Left lung (tissue), 14 donors: ENCODE measurements at places on chromosomes 1 and 21. TPM values are rescaled to one million over a fixed set of nuclear protein-coding genes. Genes with fewer than 3 reads are reported as not detected.

The MOV10 gene
- 81.3 TPM for polyA plus RNA-seq

The DMBX1 gene
- 0.04 TPM for polyA plus RNA-seq

- no peaks in the 10 kb centered on the region for H3K36me3 ChIP-seq
- H3K4me3 ChIP-seq = no peak overlapping the region
Measured at GRCh38 chr1:221723018-221723847, 18.7 kb downstream of the DUSP10 start.

- H3K4me1 ChIP-seq = peaks cover 57% of the 10 kb centered on the region
- no peak for DNase-seq
- no peaks in the 10 kb centered on the region for H3K27me3 ChIP-seq
Measured at GRCh38 chr1:229624521-229625070, 1.3 kb downstream of the TAF5L start.

DNA sequence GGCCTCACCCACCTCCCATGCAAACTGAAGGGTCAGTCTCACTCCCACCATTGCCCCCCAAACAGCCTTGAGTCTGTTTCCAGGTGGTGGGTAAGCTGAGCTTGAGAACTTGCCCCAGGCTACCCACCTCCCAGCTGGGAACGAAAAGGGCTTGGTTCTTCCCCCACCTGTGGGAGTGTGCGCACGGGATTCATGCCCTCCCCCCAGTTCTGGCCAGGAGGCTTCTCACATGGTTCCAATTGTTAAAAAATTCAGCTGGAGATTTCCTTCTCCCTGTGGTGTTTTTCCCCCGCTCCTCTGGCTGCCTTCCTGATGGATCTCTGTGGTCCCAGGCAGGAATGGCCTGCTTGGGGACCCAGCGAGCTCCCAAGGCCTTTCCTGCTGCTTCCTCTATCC lies 81.8 kb upstream of the C21orf91 start:
- H3K36me3 ChIP-seq = no peaks in the 10 kb centered on the region
- H3K27ac ChIP-seq = no peak overlapping the region
- peaks cover 6% of the 10 kb centered on the region for H3K4me1 ChIP-seq
- no peak for DNase-seq
- H3K27me3 ChIP-seq = no peaks in the 10 kb centered on the region

GRCh38 chr1:184610876-184611595 lies 143.6 kb downstream of the EDEM3 start:
- no peak overlapping the region for H3K4me3 ChIP-seq
- no peaks in the 10 kb centered on the region for H3K36me3 ChIP-seq
- H3K27ac ChIP-seq = peak overlapping the region; percentile 4
- no peak for DNase-seq
- H3K4me1 ChIP-seq = no peaks in the 10 kb centered on the region

GRCh38 chr1:169521226-169521625 lies 35.5 kb upstream of the SLC19A2 start:
- no peak overlapping the region for H3K27ac ChIP-seq
- no peak overlapping the region for H3K4me3 ChIP-seq

DNA sequence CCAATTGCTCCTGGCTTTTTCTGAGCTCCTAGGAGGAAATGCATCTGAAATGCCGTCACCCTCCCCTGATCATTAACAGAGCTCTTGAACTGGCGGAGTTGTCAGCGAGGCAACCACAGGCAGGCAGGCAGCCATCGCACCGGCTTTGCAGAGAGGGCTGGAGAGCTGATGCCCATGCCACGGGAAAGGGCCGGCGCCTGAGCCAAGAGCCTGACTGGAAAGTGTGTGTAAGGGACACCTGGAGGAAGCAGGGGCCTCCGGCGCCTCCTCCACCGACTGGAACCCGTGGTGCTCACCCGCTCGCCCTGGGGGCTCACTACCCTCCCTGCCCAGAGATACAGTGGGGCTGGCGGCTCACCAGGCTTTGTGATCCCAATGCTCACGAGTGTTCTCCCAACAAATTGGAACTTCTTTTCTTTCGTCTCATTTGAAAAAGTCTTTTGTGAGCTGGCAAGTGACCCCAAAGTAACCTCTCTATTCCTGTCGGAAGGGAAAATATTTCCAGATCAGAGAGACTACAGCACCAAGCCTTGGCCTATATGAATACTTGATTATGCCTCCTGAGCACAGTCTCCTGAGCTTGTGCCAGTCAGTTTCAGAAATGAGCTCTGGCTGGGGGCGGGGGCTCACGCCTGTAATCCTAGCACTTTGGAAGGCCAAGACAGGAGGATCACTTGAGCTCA lies 97.7 kb upstream of the SLC25A33 start:
- peak; percentile 80 for DNase-seq
- H3K4me1 ChIP-seq = no peaks in the 10 kb centered on the region
- H3K27me3 ChIP-seq = no peaks in the 10 kb centered on the region
- no peak overlapping the region for H3K4me3 ChIP-seq
- H3K27ac ChIP-seq = peak overlapping the region; percentile 76
- no peaks in the 10 kb centered on the region for H3K36me3 ChIP-seq

- no peaks in the 10 kb centered on the region for H3K36me3 ChIP-seq
- H3K4me1 ChIP-seq = no peaks in the 10 kb centered on the region
- H3K27me3 ChIP-seq = no peaks in the 10 kb centered on the region
- H3K4me3 ChIP-seq = no peak overlapping the region
- H3K27ac ChIP-seq = no peak overlapping the region
- no peak for DNase-seq
Measured at GRCh38 chr1:55352811-55353180, 137.6 kb upstream of the USP24 start.

- peak overlapping the region; percentile 99 for H3K27ac ChIP-seq
- H3K36me3 ChIP-seq = no peaks in the 10 kb centered on the region
- no peaks in the 10 kb centered on the region for H3K27me3 ChIP-seq
- no peak for DNase-seq
Measured at GRCh38 chr1:183024317-183025009, 1.2 kb downstream of the LAMC1 start.

DNA sequence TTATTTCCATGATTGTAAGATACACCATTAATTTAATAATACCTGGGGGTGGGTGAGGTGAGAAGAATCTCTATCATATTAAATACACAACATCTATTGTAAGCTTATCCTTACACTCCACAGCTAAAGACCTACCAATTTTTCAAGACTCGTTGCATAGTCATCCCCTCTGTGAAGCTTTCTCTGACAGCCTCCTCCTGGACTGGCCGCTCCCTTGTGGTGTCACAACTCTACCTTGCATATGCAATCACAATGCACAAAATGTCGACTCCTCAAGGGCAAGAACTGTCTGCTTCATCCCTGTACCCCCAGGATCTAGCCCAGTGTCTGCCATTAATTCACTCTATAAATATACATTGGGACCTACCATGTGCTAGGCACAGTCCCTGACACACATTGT lies 2.4 kb upstream of the PTGFRN start:
- peaks cover 10% of the 10 kb centered on the region for H3K4me1 ChIP-seq
- no peaks in the 10 kb centered on the region for H3K27me3 ChIP-seq
- DNase-seq = no peak
- H3K4me3 ChIP-seq = no peak overlapping the region
- no peaks in the 10 kb centered on the region for H3K36me3 ChIP-seq

GRCh38 chr1:147479864-147480564 lies 61.3 kb upstream of the BCL9 start:
- no peaks in the 10 kb centered on the region for H3K4me1 ChIP-seq
- no peaks in the 10 kb centered on the region for H3K27me3 ChIP-seq
- no peak for DNase-seq
- H3K27ac ChIP-seq = no peak overlapping the region
- no peaks in the 10 kb centered on the region for H3K36me3 ChIP-seq
- no peak overlapping the region for H3K4me3 ChIP-seq

GRCh38 chr21:41393876-41394465 lies 32.1 kb upstream of the MX1 start:
- H3K4me1 ChIP-seq = no peaks in the 10 kb centered on the region
- no peaks in the 10 kb centered on the region for H3K27me3 ChIP-seq
- no peak for DNase-seq
- no peak overlapping the region for H3K4me3 ChIP-seq

DNA sequence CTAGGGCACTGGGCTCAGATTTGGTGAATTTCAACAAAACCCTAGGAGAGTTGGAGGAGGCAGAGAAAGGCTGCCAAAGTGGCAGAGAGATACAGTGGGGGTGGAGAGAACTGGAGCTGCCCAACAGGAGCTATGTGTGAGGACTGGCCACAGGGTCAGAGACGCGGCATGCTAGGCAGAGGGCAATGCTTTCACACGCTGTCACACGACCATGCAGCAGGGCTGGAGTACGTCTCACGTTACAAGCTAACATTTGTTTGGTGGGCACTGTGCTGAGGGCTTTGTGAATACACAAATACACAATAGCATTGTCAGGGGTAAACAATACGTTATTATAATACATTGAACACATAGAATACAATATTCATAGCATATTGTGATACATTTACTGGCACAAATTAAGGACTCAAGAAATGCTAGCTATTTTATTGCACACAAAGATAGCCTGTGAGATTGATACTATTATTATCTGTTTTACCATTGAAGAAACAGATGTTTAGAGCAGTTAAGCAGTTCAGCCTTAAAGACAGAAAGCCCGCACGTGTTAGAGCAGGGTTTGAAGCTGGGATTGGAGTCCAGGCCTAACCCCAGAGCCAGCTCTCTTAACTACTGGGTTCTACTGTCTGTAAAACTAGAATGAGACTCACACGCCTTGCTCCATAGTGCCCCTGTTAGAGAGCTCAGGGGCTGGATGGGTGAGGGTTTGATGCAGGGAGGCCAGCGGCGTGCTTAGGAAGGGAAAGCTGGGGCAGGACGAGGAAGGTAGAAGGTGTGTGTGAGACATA lies 4.5 kb downstream of the RAB7B start:
- H3K27me3 ChIP-seq = no peaks in the 10 kb centered on the region
- peaks cover 33% of the 10 kb centered on the region for H3K4me1 ChIP-seq
- no peak for DNase-seq
